Activated CD4-positive, alpha-beta memory T cell treated with anti-CD3 and anti-CD28 coated beads, Interleukin-2, amount 10 ng/mL, durations not matched to agents 7 days and 5 days (primary cell): ENCODE measurements at places on chromosomes 1 and 21. TPM values are rescaled to one million over a fixed set of nuclear protein-coding genes. Genes with fewer than 3 reads are reported as not detected.

The AXDND1 gene
- 0.58 TPM for total RNA-seq

The PSMG1 gene
- total RNA-seq, result 66.2 TPM

The LENEP gene
- total RNA-seq, result 0.35 TPM

- peak overlapping the region; percentile 69 for H3K27ac ChIP-seq
- peaks cover 25% of the 10 kb centered on the region for H3K4me1 ChIP-seq
- H3K36me3 ChIP-seq, result peaks cover 2% of the 10 kb centered on the region
These were observed 978 bp downstream of the PRDM15 start for GRCh38 chr21:41877901-41878830.

DNA sequence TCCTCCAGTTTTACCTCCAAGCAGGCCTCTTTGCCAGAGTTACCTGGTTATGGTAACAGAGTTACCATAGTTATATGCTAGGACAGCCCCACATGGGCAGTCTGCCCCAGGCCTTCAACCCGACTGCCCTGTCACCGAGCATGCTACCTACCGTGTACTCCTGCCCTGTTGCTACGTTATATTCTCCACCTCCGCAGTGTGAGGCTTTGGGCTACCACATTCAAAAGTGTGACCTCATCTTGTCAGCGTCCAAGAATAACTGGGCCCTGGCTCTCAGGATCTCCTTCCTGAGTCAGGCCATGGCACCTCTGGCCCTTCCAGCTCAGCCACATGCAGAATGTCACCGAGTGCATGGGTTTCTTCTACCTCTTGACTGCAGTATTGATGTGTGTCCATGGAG is 8.9 kb downstream of the MAPKAPK2 start:
- H3K4me3 ChIP-seq, result no peak overlapping the region
- peaks cover 32% of the 10 kb centered on the region for H3K36me3 ChIP-seq
- no peak for DNase-seq
- no peaks in the 10 kb centered on the region for H3K27me3 ChIP-seq

DNA sequence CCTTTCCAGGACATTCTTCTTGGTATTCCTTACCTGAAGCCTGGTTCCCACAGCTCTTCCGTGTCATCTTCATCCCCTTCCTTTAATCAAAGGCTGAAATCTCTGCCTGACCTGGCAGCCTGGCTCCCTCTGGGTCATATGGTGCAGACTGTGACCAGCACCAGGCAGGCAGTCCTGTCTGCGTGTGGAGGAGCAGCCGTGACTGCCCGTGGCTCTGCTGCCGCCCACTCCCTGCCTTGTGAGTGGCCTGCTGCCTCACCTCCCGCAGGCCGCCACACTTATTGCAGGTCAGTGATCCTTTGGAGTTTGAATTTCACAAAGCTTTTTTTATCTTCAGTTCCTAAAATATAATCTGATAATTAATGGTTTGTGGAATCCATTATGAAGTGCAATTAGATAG is 36.2 kb upstream of the EPHA8 start:
- H3K27me3 ChIP-seq, result no peaks in the 10 kb centered on the region
- H3K4me1 ChIP-seq, result no peaks in the 10 kb centered on the region
- H3K36me3 ChIP-seq, result peaks cover 6% of the 10 kb centered on the region

- DNase-seq, result no peak
- H3K4me3 ChIP-seq, result no peak overlapping the region
- no peak overlapping the region for H3K27ac ChIP-seq
- no peaks in the 10 kb centered on the region for H3K36me3 ChIP-seq
These were observed 92.4 kb downstream of the KCNJ15 start for GRCh38 chr21:38349111-38349746.

The POTED gene
- total RNA-seq, result not detected

GRCh38 chr1:107277022-107277421 is 136.2 kb downstream of the NTNG1 start:
- no peak for DNase-seq
- H3K4me3 ChIP-seq, result no peak overlapping the region
- no peaks in the 10 kb centered on the region for H3K36me3 ChIP-seq

The SPRR2B gene
- not detected for total RNA-seq

- H3K27ac ChIP-seq, result no peak overlapping the region
- H3K4me1 ChIP-seq, result no peaks in the 10 kb centered on the region
- no peak for DNase-seq
- H3K27me3 ChIP-seq, result no peaks in the 10 kb centered on the region
- peaks cover 2% of the 10 kb centered on the region for H3K36me3 ChIP-seq
These were observed 319.2 kb downstream of the SMYD3 start for GRCh38 chr1:246187834-246188372.

- H3K27me3 ChIP-seq, result no peaks in the 10 kb centered on the region
- no peaks in the 10 kb centered on the region for H3K4me1 ChIP-seq
These were observed 1754.2 kb downstream of the BRINP3 start for GRCh38 chr1:188723332-188724020.

- no peak overlapping the region for H3K27ac ChIP-seq
- no peak for DNase-seq
- H3K27me3 ChIP-seq, result no peaks in the 10 kb centered on the region
These were observed 40.8 kb upstream of the HEATR1 start for GRCh38 chr1:236645016-236645680.

- H3K36me3 ChIP-seq, result peaks cover 28% of the 10 kb centered on the region
- no peak overlapping the region for H3K27ac ChIP-seq
- peaks cover 2% of the 10 kb centered on the region for H3K27me3 ChIP-seq
- DNase-seq, result no peak
- H3K4me1 ChIP-seq, result peaks cover 63% of the 10 kb centered on the region
These were observed 18.4 kb upstream of the IFNAR2 start for GRCh38 chr21:33211305-33211704.

The CHI3L1 gene
- total RNA-seq, result not detected

DNA sequence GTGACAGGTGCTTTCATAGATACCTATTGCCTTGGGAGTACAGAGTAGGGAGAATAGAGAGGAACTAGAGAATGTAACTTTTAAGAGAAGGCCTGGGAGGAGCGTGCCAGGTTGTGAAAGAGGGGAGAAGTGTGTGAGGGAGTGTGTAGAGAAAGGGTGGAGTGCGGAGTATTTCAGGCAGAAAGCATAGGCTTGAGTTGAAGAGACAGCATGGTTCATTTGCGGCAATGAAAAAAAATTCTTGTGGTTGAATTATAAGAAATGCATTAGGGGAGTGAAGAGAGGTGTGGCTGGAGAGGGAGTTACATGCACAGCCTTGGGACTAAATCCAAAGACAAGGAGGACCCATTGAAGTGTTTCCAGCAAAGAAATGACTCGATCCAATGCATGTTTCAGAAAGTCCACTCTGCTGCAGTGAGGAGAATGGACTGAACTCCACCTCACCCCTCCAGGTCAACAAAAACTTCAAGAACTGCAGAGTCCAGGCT is 81.7 kb upstream of the ADAM30 start:
- peaks cover 35% of the 10 kb centered on the region for H3K36me3 ChIP-seq
- H3K27ac ChIP-seq, result no peak overlapping the region
- no peaks in the 10 kb centered on the region for H3K27me3 ChIP-seq
- H3K4me3 ChIP-seq, result no peak overlapping the region
- no peak for DNase-seq

The HNRNPR gene
- total RNA-seq, result 175 TPM

The TCP10L gene
- 0.95 TPM for total RNA-seq

The IPO13 gene
- total RNA-seq, result 21.5 TPM

The RASAL2 gene
- not detected for total RNA-seq

GRCh38 chr1:16342331-16343062 is 9.8 kb downstream of the FBXO42 start:
- H3K27me3 ChIP-seq, result no peaks in the 10 kb centered on the region
- no peak overlapping the region for H3K4me3 ChIP-seq
- peaks cover 3% of the 10 kb centered on the region for H3K4me1 ChIP-seq
- no peak for DNase-seq
- H3K36me3 ChIP-seq, result peaks cover 8% of the 10 kb centered on the region
- no peak overlapping the region for H3K27ac ChIP-seq

DNA sequence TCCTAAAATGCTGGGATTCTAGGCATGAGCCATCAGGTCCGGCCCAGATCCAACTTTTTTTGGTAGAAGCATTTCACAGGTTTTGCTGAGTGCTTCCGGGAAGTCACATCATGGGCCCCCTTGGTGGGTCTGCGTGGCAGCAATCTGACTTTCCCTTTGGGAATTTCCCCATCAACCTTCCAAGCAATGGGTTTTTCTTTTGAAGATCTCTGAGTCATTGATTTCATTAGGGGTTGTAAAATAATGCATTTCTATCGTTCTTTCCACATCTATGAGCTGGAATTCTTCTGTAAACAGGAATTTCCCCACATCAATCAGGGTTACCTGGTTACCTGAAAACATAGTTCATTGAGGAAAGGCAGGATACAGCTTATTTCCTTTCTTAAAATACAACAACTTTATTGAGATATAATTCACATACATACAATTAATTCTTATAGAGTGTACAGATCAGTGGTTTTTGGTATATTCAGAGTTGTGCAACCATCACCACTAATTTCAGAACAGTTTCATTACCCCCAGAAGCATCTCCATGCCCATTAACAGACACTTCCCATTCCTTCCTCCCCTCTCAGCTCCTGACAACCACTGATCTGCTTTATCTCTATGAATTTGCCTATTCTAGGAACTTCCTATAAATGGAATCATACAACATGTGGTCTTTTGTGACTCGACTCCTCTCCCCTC is 9.9 kb upstream of the ZBTB17 start:
- H3K27me3 ChIP-seq, result peaks cover 5% of the 10 kb centered on the region
- H3K4me3 ChIP-seq, result no peak overlapping the region
- H3K27ac ChIP-seq, result no peak overlapping the region

- no peaks in the 10 kb centered on the region for H3K27me3 ChIP-seq
- H3K36me3 ChIP-seq, result no peaks in the 10 kb centered on the region
- no peak for DNase-seq
- no peaks in the 10 kb centered on the region for H3K4me1 ChIP-seq
These were observed 858.0 kb downstream of the USP25 start for GRCh38 chr21:16587681-16588375.
